ENCODE measurements at places on chromosomes 3 and 15.

DNA sequence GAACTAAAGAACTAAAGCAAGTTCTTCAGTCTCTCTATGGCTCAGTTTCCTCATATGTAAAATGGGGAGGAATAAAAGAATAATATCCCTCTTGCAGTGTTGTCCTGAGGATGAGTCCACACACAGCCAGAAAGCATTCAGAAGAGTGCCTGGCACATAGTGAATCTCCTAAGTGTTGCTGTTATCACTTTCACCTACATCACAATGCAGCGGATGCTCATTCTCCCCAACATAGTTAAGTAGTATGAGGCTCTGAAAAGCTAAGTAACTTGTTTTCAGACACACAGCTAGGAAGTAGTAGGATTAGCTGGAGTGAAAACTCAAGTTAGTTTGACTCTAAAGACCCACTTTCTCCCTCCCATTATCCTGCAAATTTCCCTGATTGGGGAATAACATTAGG, 9.1 kb upstream of the USP3 start:
- no peaks in the 10 kb centered on the region for H3K36me3 ChIP-seq
- H3K27ac ChIP-seq = no peak overlapping the region
- peak overlapping the region; percentile 27 for H3K4me3 ChIP-seq
- H3K4me1 ChIP-seq = peaks cover 28% of the 10 kb centered on the region
- DNase-seq = no peak

- H3K27me3 ChIP-seq = no peaks in the 10 kb centered on the region
- H3K36me3 ChIP-seq = no peaks in the 10 kb centered on the region
- peak; percentile 35 for DNase-seq
- no peak overlapping the region for H3K27ac ChIP-seq
- peak overlapping the region; percentile 20 for H3K4me3 ChIP-seq
Observed at GRCh38 chr3:48514431-48515227, 10.7 kb upstream of the SHISA5 start.

DNA sequence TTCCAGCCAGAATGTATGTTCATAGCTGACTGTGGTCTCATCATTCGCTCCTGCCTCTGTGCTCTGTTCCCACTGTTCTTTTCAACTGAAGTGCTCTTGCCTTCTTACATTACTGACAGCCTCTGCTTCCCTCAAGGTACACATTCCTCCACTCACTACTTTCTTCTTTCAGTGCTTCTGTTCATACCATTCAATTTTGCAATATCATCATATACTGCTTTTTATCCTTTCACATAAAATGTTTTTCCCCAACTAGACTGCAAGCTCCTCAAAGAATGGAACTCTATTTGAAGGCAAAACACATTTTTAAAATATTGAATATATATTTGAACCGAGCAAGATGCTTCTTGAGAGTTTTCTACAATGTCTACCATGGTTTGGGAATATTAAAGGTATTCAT, 291.1 kb downstream of the CTNNB1 start:
- no peak overlapping the region for H3K4me3 ChIP-seq
- H3K36me3 ChIP-seq = no peaks in the 10 kb centered on the region
- no peaks in the 10 kb centered on the region for H3K27me3 ChIP-seq
- no peak overlapping the region for H3K27ac ChIP-seq

- H3K4me3 ChIP-seq = peak overlapping the region; percentile 46
- peaks cover 33% of the 10 kb centered on the region for H3K4me1 ChIP-seq
- peak overlapping the region; percentile 42 for H3K27ac ChIP-seq
- DNase-seq = peak; percentile 45
Observed at GRCh38 chr3:11601446-11602238, 42.1 kb downstream of the VGLL4 start.

DNA sequence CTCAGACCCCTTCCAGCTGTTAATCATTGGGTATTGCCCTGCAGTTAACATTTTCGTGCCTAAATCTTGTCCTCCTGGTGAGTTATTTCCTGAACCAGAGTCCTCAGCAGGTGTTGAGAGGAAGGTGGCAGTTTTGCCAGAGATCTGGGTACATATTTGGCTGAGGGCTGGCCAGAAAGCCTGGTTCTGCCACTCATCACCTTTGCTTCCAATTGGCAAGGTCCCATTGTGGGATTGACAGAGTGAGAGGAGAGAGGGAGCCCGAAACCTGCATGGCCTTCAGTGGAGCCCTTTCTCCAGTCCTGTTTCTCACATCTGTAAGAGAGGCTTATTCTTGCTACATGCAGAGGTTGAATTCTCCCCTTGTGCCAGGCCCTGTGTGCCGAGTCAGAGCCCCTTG, 8.9 kb upstream of the TKT start:
- no peak overlapping the region for H3K27ac ChIP-seq
- H3K4me3 ChIP-seq = no peak overlapping the region
- no peaks in the 10 kb centered on the region for H3K36me3 ChIP-seq
- DNase-seq = no peak

- DNase-seq = no peak
- H3K27ac ChIP-seq = no peak overlapping the region
- no peaks in the 10 kb centered on the region for H3K36me3 ChIP-seq
- H3K27me3 ChIP-seq = peaks cover 3% of the 10 kb centered on the region
Observed at GRCh38 chr3:102460579-102460978, 25.8 kb downstream of the ZPLD1 start.

DNA sequence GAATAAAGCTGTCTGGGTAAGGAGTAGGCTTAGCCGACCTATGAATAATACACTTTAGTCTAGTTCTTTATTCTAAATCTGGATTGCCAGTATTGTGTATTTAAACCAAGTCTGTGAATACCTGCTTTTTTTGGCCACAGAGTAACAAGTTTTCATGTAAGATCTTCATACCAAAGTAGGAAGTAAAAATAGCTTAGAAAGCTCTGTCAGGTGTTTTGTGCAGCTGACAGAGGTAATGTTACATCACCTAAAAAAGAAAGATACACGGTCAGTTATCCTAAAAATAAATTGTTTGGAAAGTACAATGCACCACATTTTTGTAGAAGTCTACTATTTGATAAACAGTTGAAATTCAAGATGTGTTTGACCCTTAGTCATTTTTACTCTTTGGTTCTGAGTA, 16.5 kb downstream of the CALML4 start:
- H3K36me3 ChIP-seq = peaks cover 27% of the 10 kb centered on the region
- no peak overlapping the region for H3K4me3 ChIP-seq
- H3K27ac ChIP-seq = peak overlapping the region; percentile 17
- H3K4me1 ChIP-seq = peaks cover 14% of the 10 kb centered on the region
- DNase-seq = no peak
- H3K27me3 ChIP-seq = no peaks in the 10 kb centered on the region

DNA sequence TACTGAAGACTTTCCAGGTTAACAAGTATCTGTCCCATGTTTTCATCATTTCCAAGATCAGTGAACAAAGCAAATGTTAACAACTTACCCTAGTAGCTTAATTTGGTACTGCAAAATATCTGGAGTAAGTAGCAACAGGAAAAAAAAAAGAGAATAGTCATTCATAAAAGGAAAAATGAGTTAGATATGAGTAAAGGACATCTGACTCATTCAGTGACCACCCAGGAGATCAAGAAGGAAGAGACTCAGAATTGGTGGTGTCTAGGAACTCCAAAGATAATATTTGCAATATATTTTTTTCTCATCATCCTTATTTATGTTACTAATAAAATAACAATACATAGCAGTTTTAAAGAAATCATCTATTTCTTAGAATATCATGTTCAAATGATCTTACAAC, 253.8 kb upstream of the COL8A1 start:
- no peak overlapping the region for H3K27ac ChIP-seq
- no peaks in the 10 kb centered on the region for H3K36me3 ChIP-seq
- no peaks in the 10 kb centered on the region for H3K4me1 ChIP-seq
- DNase-seq = no peak

- H3K27ac ChIP-seq = no peak overlapping the region
- no peaks in the 10 kb centered on the region for H3K36me3 ChIP-seq
Observed at GRCh38 chr15:90322538-90322937, 29.5 kb upstream of the ZNF774 start.

GRCh38 chr15:83626171-83626802, 27.6 kb upstream of the ADAMTSL3 start:
- peak; percentile 41 for DNase-seq
- peaks cover 6% of the 10 kb centered on the region for H3K27me3 ChIP-seq
- H3K27ac ChIP-seq = no peak overlapping the region
- peaks cover 9% of the 10 kb centered on the region for H3K4me1 ChIP-seq
- peaks cover 1% of the 10 kb centered on the region for H3K36me3 ChIP-seq

GRCh38 chr3:54188176-54188791, 65.9 kb downstream of the CACNA2D3 start:
- DNase-seq = peak; percentile 12
- no peaks in the 10 kb centered on the region for H3K27me3 ChIP-seq
- H3K4me1 ChIP-seq = no peaks in the 10 kb centered on the region
- H3K4me3 ChIP-seq = no peak overlapping the region
- H3K36me3 ChIP-seq = no peaks in the 10 kb centered on the region

- H3K4me3 ChIP-seq = no peak overlapping the region
- H3K36me3 ChIP-seq = no peaks in the 10 kb centered on the region
- H3K27ac ChIP-seq = no peak overlapping the region
Observed at GRCh38 chr3:100880072-100880471, 113.1 kb downstream of the ABI3BP start.

GRCh38 chr3:65493371-65493882, 545.3 kb downstream of the MAGI1 start:
- H3K27me3 ChIP-seq = no peaks in the 10 kb centered on the region
- no peak for DNase-seq
- no peaks in the 10 kb centered on the region for H3K4me1 ChIP-seq
- no peak overlapping the region for H3K27ac ChIP-seq
- peaks cover 4% of the 10 kb centered on the region for H3K36me3 ChIP-seq

DNA sequence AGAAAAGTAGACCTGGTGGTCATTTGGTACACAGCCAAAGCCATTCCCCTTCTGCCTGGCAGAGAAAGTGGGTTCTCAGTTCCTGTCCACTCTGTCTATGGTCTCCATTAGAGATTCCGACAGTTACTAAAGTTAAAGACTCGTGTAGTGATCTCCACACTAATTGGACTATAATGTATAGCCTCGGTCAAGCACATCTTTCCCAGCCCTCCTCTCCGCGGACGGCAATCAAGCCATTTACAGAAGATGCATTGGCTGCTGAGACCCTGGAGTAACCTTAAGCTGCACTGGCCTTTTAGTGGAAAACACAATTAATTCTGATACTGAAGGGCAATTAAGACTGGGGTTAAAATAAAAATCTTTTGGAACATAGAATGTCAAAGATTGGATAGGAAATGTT, 865.3 kb downstream of the MCTP2 start:
- H3K4me3 ChIP-seq = no peak overlapping the region
- no peaks in the 10 kb centered on the region for H3K27me3 ChIP-seq
- no peak for DNase-seq
- no peaks in the 10 kb centered on the region for H3K4me1 ChIP-seq

- peaks cover 8% of the 10 kb centered on the region for H3K4me1 ChIP-seq
- no peak overlapping the region for H3K27ac ChIP-seq
- no peak overlapping the region for H3K4me3 ChIP-seq
- DNase-seq = no peak
- peaks cover 70% of the 10 kb centered on the region for H3K27me3 ChIP-seq
- H3K36me3 ChIP-seq = no peaks in the 10 kb centered on the region
Observed at GRCh38 chr3:57158813-57159738, 6.1 kb downstream of the IL17RD start.

DNA sequence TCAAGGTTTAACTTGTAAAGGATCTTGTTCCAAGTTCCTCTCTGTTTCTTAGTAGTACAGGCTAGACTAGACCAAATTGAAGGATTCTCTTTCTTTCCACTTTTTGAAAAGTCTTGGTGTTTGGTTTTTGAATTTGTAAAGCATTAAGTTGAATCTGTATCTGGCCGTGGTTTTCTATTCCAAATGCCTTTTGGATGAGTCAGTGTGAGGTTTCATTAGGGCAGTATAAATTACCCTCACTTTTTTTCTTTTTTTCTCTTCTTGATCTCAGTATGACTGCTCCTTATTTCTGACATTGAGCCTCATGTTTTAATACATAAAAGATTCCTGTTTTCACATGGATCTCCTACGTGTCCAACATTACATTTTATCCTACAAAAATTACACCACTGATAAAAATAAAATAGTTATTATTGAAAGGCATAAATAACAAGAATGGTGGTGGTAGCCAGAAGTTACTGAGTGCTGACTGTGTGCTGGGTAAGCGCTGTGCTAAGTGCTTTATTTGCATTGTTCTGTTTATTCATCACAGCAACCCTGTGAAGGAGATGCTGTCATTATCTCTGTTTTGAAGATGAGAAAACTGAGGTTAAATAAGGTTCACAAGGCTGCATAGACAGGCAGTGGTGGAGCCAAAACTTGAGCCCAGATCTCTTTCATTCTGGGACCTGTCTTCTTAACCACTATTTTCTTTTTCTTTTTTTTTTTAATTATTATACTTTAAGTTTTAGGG, 48.3 kb downstream of the MITF start:
- DNase-seq = no peak
- H3K4me3 ChIP-seq = no peak overlapping the region
- no peaks in the 10 kb centered on the region for H3K36me3 ChIP-seq
- no peaks in the 10 kb centered on the region for H3K4me1 ChIP-seq
- H3K27me3 ChIP-seq = no peaks in the 10 kb centered on the region

DNA sequence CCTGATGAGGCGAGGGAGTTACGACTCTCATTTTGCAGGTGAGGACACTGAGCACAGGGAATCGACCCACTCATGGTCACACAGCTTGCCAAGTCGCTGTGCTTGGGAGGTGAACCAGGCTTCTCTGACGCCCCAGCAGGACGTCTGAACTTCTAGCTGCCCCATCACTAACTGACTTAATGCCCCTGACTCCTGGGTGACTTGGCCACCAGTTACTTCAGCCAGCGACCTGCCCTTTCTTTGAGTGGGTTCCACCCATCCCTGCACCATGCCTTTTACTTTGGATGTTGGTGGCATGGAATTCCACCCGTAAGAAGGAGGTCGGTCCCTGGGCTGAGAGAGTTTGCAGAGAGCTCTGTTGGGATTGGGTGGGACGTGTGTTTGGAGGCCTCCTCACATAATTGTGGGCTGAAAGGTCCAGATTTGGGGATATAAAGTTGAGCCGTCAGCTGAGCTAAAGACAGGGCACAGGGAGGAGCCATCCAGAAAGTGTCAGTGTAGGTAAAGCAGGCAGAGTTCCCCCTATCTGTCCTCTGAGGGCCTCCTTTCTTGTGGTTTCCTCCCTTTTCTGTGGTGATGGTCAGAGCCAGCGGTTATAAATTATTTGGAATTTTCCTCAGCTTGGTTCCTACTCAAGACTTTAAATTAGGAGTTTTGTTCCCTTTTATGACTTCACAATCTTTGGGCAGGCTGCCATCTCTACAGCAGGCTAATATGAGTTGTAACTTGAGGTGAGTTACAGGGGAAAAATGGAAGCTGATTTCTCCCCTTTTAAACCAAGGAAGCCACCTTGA, 55.0 kb downstream of the FLNB start:
- no peaks in the 10 kb centered on the region for H3K27me3 ChIP-seq
- DNase-seq = no peak
- H3K36me3 ChIP-seq = no peaks in the 10 kb centered on the region
- H3K4me3 ChIP-seq = no peak overlapping the region

GRCh38 chr3:170768334-170768801, 101.6 kb downstream of the RPL22L1 start:
- DNase-seq = no peak
- H3K36me3 ChIP-seq = no peaks in the 10 kb centered on the region
- H3K27ac ChIP-seq = no peak overlapping the region
- H3K4me3 ChIP-seq = no peak overlapping the region
- no peaks in the 10 kb centered on the region for H3K4me1 ChIP-seq
- H3K27me3 ChIP-seq = peaks cover 16% of the 10 kb centered on the region
